Regular cardiac myocyte (primary cell): ENCODE measurements at places on chromosomes 6 and 20. TPM values are rescaled to one million over a fixed set of nuclear protein-coding genes. Genes with fewer than 3 reads are reported as not detected.

The TM9SF4 gene
- total RNA-seq, result 30.1 and 33.3 TPM in 2 replicates

The ULBP3 gene
- total RNA-seq, result 7.3 and 16.7 TPM in 2 replicates

The FOXQ1 gene
- total RNA-seq, result not detected in 2 replicates

The HLA-DMB gene
- total RNA-seq, result under 0.01 and 1.4 TPM in 2 replicates

The SRMS gene
- total RNA-seq, result not detected in 2 replicates

The OR2B6 gene
- not detected in 2 replicates for total RNA-seq

The RNF217 gene
- total RNA-seq, result 8.2 and 21.1 TPM in 2 replicates

The SLC52A3 gene
- not detected in 2 replicates for total RNA-seq

The CRISP2 gene
- total RNA-seq, result not detected in 2 replicates

The SPEF1 gene
- under 0.01 and 0.19 TPM in 2 replicates for total RNA-seq

The CST2 gene
- 6.9 and 38.1 TPM in 2 replicates for total RNA-seq
